Ovary (tissue), 10 donors: ENCODE measurements at places on chromosomes 16 and 17. TPM values are rescaled to one million over a fixed set of nuclear protein-coding genes. Genes with fewer than 3 reads are reported as not detected.

DNA sequence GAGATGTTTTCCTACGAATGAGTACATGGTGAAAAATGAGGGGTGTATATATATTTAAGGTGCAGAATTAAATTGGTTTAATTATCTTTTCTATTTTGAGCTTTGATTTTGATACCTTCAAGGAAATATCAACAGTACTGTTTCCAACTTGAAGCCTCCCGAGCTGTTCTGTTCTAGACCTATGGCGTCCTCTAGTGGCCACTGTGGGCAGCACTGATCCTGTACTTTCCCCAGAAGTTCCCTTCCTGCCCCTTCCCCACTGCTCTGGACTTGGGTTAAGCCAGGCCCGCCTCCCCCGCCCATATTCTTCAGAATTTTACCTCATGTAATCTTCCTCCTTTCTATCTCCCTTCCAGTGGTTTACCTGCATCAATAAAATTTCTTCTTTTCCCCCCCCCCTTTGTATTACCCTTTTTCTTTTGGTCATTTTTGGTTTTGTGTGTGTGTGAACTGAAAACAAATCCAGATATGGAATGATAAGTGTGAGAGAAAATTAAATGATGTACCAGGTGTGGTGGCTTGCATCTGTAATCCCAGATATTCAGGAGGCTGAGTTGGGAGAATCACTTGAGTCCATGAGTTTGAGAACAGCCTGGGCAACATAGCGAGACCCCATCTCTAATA, 1643.5 kb downstream of the TP53TG3F start:
- no peaks in the 10 kb centered on the region for H3K4me1 ChIP-seq
- H3K27me3 ChIP-seq: no peaks in the 10 kb centered on the region
- no peak overlapping the region for H3K4me3 ChIP-seq
- H3K36me3 ChIP-seq: no peaks in the 10 kb centered on the region
- no peak for DNase-seq
- H3K27ac ChIP-seq: no peak overlapping the region

- no peak overlapping the region for H3K4me3 ChIP-seq
- H3K36me3 ChIP-seq: no peaks in the 10 kb centered on the region
- H3K27ac ChIP-seq: no peak overlapping the region
- no peaks in the 10 kb centered on the region for H3K27me3 ChIP-seq
Observed at GRCh38 chr16:89107203-89107582, 13.5 kb downstream of the ACSF3 start.

DNA sequence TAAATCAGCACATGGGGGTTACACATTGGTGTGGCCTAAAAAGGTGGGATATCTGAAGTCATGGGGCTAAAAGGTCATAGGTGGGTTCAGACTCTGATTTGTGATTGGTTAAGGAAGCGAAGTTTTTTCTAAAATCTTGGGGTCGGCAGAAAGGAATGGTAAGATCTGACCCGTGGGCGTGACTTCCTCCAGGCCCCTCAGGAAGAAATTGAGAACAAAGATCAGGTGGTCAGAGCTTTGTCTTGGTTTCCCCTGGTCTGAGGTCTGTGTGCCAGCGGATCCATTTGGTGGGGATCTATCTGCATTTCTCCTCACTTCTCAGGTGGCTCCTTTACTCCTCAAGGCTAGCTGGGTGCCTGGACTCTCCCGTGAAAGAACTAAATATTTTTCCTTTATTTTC, 302.8 kb downstream of the ABCC12 start:
- no peak overlapping the region for H3K27ac ChIP-seq
- H3K4me1 ChIP-seq: no peaks in the 10 kb centered on the region
- no peaks in the 10 kb centered on the region for H3K27me3 ChIP-seq
- no peak for DNase-seq

GRCh38 chr17:79815836-79816461, 19.1 kb upstream of the CBX8 start:
- H3K36me3 ChIP-seq: no peaks in the 10 kb centered on the region
- H3K4me3 ChIP-seq: no peak overlapping the region
- no peak overlapping the region for H3K27ac ChIP-seq
- H3K27me3 ChIP-seq: peaks cover 29% of the 10 kb centered on the region
- DNase-seq: no peak

The TAT gene
- 0.35 TPM for total RNA-seq

The SDK2 gene
- total RNA-seq: 3.6 TPM

The HAS3 gene
- 2.0 TPM for total RNA-seq

The C17orf113 gene
- 3.9 TPM for total RNA-seq
